ENCODE measurements at places on chromosomes 2 and 18.

GRCh38 chr2:106080959-106081358 lies 113.1 kb downstream of the UXS1 start:
- DNase-seq: no peak

DNA sequence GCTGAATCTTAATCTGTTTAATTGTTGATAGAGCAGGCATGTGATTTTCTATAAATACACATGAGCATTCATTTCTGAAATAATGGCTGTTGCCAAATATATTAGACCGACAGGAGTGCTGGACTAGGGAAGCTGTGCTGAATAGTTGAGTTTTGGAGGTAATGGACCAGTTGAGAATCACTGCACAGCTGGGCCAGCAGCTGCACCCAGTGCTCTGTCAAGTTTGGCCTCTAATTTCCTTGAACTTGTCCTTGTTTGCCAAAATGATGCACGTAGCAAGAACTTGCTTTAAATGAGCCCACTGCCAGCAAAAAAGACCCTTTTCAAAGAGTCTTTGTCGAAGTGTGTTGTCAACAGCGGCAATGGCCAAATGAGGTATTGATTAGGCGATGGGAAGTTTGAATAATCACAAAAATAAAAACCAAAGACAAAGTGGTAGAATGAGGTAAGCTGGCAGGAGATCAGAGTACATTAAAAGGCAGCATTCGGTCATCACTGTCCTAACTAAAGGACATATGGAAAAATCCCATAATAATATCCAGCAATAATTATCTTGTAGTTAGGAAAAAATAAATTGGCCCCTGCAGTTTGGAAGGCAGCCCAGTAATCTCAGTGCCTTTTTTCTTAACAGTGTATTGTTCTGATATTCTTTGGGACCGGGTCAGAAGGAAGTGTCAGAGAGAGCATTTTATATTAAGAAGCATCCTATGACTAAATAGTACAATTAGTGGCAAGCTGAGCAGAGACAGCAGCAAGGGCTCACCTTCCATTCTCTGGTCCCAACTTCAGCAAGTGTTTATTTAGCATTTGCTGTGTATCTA lies 126.2 kb downstream of the RAPGEF4 start:
- no peak for DNase-seq

DNA sequence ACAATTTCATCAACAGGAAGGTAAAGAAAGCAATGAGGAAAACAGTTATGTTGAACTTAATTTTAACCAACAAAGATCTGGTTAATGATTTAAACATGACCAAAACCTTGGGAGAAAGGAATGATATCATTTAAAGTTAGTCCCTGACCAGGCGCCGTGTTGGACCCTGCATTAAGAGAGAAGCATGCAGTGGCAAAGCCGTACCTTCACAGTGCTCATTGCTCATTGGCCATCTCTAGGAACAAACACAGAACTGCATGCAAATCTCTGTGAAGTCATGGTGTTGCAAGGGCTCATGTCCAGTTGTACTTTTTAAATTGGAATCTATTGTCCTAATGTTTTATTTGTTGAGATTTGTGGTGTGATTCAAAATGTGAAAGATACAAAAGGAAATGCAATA lies 12.0 kb upstream of the SRBD1 start:
- no peak for DNase-seq

DNA sequence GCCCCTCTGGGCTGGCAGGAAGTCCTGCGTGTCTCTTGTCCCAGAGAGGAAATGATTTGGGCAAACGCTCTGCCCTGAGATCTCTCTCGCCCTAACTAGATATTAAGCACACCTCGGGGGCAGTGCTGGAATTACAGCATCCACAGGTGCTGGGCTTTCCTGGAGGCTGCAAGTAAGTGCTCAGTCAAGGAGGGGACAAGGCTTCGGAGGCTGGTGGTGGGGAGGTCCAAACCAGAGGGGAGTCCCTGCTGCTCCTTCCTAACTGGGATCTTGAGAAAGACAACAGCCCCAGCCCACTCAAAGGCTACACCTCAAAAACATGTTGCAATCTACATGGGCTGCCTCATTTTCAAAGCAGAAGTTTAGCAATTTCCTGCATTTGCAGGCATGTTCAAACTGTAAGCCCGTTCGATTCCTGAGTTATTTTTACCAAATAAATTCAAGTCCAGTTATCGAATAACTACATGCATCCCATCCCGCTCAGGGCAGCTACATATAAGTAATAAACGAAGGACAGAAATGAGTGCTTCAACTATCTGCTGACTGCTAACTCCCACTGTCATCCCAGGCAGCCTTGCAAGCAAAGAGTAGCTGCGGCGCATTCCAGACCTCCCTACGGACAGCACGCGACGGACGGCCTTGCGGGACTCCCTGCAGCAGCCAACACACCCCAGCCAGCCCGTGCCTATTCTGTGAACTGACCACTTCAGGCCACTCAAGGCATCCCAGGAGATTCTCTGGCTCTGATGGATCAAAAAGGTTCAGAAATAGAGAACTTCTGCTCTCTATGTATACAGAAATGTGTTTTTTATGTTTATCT lies 27.5 kb downstream of the ZNF516 start:
- peak; percentile 83 for DNase-seq

- no peak for DNase-seq
These were observed 126.5 kb upstream of the FBXO11 start for GRCh38 chr2:48032765-48033164.

- no peak for DNase-seq
These were observed 3.2 kb upstream of the TGOLN2 start for GRCh38 chr2:85330839-85331636.

DNA sequence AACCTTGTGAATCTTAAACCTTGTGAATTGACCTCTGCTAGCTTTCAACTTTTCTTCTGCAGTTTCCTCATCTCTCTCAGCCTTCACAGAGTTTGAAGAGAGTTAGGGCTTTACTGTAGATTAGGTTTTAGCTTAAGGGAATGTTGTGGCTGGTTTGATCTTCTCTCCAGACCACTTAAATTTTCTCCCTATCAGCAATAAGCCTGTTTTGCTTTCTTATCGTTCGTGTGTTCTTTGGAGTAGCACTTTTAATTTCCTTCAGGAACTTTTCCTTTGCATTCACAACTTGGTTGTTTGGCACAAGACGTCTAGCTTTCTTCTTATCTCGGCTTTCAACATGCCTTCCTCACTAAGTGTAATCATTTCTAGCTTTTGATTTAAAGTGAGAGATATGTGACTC lies 2.8 kb upstream of the CDCA7 start:
- no peak for DNase-seq

DNA sequence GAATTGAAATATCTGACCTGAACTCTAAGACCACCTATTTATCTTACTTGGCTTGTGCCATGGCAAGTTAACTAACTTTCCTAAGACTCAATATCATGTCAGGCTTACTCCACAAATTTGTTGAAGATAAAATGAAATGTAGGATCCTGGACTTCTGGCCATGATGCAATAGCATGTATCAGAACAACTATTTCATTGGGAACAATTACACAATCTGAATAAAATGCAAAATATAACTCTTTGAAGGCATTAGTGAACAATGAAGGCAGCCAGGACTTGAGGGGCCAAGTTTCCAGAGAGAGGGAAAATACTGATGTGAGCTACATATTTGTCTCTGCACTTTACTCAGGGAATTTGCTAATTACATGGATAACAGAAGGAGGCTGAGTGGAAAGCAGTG lies 476.5 kb upstream of the ACVR2A start:
- no peak for DNase-seq

DNA sequence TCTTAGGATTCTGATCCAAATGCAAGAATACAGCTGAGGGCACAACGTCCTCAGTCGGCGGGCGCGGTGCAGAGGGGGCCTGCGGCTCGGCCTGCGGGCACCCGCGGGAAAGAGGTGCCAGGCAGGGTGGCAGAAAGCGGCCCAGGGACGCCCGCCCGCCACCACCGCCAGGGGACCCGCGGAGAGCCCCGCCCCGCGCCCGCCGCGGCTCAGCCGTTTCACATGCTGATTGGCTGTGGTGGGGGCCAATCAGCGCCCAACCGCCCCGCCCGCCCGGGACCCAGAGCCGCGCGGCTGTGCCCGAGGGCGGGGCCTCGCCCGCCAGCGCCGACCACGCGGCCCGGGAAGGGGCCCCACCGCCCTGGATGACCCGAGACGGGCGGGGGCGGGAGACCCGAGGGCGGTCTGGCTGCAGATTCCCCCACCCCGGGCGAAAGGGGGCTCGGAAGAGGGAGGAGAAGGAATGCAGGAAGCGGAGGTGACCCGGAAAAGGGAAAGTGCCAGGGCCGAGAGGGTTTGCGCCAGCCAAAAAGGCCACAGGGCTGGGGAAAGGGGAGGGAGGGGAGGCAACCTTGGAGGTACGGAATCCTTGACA lies 8.0 kb downstream of the IRS1 start:
- DNase-seq: peak; percentile 94

DNA sequence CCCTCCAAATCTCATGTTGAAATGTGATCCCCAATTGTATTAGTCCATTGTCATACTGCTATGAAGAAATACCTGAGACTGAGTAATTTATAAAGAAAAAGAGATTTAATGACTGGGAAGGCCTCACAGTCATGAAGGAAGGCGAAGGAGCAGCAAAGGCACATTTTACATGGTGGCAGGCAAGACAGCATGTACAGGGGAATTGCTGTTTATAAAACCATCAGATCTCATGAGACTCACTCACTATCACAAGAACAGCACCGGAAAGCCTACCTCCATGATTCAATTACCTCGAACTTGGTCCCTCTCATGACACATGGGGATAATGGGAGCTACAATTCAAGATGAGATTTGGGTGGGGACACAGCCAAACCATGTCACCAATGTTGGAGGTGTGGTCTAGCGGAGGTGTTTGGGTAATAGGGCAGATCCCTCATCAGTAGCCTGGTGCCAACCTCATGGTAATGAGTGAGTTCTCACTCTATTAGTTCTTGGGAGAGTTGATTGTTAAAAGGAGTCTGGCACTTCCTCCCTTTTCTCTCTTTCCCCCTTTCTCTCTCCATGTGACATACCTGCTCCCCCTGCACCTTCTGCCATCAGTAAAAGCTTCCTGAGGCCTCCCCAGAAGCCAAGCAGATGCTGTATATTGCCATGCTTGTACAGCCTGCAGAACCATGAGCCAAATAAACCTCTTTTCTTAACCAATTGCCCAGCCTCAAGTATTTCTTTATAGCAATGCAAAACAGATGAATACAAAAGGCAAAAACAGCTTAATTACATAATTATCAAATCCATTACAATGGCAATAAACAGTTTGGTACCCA lies 14.5 kb upstream of the FN1 start:
- DNase-seq: no peak
